AG04450 (cell line): ENCODE measurements at places on chromosomes 16 and 17. TPM values are rescaled to one million over a fixed set of nuclear protein-coding genes. Genes with fewer than 3 reads are reported as not detected.

The FAM171A2 gene
- 5.3 and 8.0 TPM in 2 replicates for polyA plus RNA-seq

The HSF4 gene
- polyA plus RNA-seq = 0.82 and 1.0 TPM in 2 replicates

DNA sequence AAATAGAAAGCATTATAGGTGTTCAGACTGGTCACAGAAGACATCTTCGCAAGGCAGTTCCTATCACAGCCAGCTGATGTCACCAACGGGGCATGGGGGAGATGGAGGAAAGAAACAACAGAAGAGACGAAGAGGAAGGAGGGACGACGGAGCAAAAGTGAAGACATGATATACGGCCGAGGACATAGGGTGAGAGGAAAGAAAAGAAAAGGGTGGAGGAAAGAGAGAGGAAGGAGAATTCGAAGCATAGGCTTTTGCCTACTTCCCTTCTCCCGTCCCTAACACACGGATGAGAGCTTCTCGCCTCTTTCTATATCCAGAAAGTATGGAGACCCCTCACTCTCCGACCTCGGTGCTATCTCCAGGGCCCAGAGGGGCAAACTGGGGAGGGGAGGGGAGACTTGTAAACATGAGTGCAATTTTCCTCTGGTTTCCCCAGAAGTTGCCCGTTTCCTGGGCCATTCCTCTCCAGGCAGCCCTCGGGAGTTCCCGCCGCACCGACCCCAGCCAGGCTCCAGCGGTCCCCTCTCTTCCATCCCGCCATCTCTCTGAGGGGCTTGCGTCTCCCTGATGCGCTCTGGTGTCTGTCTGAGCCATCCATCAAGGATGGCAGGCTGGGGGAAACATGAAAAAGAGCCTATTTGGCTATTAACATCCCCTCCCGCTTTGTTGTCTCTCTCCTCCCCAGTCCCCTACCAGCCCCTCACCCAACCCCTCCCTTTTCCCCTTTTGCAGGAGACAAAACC, 26.0 kb downstream of the COPZ2 start:
- no peak for DNase-seq

DNA sequence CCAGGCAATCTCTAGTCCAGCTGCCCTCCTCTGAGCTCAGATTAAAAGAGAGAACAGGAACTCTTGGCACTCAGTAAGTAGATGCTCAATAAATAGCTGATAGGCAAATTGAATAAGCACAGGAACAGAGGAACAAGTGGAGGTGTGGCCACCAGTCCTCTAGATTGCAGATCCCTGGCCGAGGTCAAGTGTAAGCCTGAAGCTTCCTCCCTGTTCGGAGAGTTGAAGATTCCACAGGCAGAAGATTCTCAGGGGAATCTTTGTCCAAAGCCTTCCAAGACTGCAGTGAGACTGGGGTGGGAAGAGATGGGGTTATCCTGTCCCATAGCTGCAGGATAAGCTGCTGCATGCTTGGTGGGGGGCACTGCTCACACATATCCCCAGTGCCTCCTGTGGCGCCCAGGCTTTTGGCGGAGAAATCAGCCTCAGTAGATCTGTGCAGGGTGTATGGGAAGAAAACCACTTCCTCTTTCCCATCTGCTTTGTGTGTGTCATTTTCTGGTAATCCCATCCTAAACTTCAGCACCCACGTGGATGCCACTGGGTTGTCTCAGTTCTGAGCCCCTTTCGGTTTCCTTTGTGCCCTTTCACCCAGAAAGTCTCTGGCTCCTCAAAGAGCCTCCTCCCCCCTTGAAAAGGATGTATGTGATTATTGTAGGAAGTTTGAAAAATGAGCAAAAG, 12.1 kb downstream of the CD300A start:
- DNase-seq = no peak

GRCh38 chr16:87965417-87965816, 14.2 kb downstream of the BANP start:
- DNase-seq = no peak

GRCh38 chr17:323721-324571, 28.7 kb downstream of the RPH3AL start:
- no peak for DNase-seq
